ENCODE measurements at places on chromosomes 5 and 9.

GRCh38 chr9:83473488-83473971 lies 64.7 kb downstream of the FRMD3 start:
- no peak for DNase-seq

DNA sequence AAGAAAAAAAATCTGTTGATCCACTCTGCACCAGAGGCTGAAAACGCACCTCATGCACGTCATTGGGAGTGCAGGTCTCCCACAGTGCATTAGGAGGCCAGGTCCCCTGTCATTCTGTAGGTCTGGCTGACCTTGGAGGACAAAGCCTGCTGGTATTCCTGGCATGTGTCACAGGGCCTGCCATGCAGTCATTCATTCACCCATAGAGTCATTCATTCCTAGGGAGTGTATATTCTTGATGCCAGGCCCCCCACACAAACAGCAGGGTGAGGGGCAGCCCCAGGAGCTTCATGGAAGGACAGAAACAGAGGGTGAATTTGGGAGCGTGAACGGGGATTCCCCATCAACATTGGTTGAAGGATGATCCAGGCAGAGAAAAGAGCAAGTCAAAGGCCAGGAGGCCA lies 2.2 kb downstream of the GBGT1 start:
- no peak for DNase-seq

GRCh38 chr9:101737705-101738565 lies 512 bp downstream of the GRIN3A start:
- no peak for DNase-seq

- no peak for DNase-seq
Observed at GRCh38 chr5:169906745-169907649, 73.3 kb downstream of the INSYN2B start.

DNA sequence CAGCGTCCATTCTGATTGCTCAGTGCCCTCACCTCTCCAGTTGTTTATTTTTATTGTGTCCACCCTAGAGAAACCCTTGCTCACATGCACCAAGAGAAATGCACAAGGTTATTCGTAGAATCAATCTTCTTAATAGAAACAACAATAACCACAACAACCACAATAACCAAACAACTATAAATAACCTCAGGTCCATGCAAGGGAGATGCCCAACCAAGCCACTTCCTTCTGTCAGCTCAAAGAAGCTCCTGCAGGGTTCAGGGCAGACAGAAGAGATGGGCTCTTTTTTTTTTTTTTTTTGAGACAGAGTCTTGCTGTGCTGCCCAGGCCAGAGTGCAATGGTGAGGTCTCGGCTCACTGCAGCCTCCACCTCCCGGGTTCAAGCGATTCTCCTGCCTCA lies 14.9 kb upstream of the TCOF1 start:
- no peak for DNase-seq

DNA sequence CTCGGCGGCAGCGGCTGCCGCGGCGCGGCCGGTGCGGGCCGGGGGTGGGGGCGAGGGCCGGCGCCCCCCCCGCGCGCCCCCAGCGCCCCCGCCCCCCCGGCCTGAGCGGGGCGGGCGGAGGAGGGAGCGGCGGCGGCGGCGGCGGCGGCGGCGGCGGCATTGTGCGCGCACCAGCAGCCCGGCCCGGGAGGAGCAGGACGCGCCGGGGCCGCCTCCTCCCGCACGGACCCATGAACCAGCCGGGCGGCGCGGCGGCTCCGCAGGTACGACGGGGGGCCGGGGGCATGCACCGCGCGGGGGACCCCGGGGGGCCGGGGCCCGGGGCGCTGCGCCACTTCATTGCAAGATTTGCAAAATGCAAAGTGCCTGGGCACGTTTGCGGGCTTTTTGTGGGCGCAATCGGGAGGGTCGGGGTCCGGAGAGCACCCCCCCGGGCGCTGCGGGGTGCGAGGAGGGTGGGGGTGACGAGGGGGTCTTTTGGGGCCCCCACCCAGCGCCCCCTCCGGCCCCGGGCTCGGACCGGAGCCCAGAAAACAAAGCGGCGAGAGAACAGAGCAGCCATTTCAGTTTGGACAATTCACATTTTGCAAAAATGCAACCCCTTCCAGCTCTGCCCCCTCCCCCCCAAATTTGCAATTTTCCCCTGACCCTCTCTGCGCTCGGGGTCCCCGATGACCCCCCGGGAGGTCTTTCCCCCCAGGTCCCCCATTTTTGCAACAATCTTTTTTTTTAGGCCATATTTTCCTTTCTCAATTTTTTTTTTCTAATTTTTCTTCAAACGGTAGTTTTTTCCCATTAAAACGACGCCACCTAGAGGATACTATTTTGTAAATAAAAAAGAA lies at the start of gene ZNF618:
ZNF618 (plus strand) TSS at position 159 of the 842 bp plus-strand sequence; CDS start at position 231, 72 bp downstream.
- peak; percentile 8 for DNase-seq

DNA sequence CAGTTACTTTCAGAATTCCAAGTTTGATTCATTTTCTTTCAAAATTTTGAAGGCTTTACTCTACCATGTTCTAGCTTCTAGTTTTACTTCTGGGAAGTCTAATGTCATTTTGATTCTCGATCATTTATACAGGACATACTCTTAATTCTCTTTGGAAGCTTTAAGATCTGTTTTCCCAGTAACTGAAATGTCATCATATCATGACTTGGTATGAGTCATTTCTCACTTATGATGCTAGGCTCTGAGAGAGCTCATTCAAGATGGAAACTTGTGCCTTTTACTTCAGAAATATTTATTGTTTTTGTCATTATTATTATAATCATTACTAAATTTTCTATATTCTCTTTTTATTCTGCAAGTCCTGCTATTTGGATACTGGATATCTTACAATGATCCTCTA lies 222.3 kb downstream of the PARP8 start:
- DNase-seq: no peak

DNA sequence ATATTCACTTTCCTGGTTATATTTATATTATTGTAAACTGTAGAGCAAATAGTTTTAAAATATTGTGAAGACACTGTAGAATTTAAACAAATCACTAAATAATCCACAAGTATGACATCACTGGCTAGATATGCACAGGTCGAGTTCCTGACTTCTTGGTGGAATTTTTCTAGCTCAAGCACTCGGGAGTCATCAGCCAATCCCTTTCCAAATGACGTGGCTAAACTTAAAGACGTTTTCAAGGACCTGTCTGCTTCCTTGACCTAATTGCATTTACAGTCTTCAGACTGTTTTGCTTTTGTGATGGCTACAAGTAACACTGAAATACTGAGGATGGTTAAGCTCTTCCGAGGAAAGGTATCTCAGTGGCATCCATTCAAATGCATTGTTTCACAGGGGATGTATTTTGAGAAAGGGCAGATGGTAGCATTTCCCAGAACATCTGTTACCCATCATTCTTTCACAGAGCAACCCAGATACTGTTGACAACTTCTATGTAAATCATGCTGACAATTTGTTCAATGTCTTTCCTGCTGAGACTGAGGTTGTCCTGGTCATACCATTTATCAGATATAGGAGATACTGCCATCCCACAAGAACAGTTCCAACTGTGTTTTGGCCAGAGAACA lies 262.8 kb downstream of the CDH10 start:
- DNase-seq: no peak
